Stimulated activated CD4-positive, alpha-beta T cell treated with anti-CD3 and anti-CD28 coated beads, Interleukin-1b, Interleukin-23, amount 100 ng/mL, for 1 hour (primary cell): ENCODE measurements at places on chromosomes 3 and 15.

GRCh38 chr3:129050556-129051295 lies 9.9 kb upstream of the GP9 start:
- no peak for DNase-seq

GRCh38 chr3:102148598-102149337 lies 286.0 kb upstream of the ZPLD1 start:
- DNase-seq: no peak

DNA sequence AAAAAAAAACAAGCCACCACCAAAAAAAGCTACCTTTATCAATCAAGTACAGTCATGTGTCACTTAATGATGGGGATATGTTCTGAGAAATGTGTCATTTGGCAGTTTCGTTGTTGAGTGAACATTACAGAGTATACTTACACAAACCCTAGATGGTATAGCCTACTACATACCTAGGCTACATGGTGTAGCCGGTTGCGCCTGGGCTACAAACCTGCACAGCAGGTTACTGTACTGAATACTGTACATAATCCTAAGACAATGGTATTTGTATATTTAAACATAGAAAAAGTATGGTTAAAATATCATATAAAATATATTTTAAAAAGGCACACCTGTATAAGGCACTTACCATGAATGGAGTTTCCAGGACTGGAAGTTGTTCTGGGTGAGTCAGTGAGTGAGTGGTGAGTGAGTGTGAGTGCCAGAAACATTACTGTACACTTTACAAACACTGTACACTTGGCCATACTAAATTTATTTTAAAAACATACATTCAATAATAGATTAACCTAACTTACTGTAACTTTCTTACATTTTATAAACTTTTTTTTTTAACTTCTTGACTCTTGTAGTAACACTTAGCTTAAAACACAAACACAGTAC lies 25.9 kb upstream of the JMJD7 start:
- DNase-seq: no peak

DNA sequence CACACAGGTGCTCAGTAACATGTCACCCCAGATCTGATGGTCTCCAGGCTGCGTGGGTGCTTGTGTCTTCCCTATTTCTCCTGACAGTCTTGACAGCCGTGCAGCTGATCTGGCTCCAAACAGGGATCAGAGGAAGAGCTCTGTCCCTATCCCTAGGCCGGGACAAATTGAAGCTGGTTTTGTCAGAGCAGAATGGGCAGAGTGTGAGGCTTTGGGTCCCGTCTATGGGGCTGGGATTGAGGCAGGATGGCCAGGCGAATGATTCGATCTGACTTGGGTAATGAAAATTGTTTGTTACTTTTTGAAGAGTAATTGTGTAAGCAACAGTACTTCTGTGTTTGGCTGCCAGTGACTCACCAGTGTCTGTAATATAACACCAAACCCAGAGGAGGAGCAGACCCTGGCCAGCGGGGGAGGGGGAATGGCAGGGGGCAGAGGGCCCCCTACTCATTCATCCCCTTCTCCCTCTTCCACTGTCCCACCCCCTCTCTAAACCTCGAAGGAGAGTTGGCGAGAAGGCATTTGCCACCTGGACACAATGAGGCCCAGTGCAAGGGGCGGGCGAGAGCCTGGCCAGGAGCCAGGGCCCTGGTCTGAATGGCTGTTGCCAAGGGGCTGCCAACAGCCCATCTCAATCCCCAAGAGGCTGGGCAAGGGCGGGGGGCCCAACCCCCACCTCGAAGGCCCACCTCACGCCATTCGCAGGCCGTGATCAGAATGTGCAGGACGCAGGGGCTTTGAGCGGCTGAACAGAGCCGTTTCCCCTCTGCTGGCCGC lies 4.9 kb upstream of the MAGEF1 start:
- DNase-seq: no peak

GRCh38 chr3:196168808-196169391 lies 42.3 kb downstream of the ZDHHC19 start:
- DNase-seq: no peak

DNA sequence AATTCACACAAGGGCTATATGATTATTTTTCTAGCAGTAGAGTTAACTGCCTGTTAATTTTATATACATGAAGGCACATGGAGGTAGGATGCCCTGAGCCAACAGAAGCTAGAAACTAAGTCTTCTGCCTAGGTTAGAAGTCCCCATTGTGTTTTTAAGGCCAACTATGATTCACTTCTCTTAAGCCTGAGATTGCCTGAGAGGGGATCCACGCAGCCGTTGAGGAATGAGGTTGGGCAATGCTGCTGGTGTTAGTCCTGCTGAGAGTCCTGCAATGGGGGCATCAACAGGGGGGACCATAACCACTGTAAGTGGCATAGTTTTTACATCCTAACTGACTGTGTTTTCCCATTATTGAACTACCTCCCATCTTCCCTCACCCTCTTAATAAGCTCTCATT lies 60.1 kb upstream of the PFN2 start:
- no peak for DNase-seq

DNA sequence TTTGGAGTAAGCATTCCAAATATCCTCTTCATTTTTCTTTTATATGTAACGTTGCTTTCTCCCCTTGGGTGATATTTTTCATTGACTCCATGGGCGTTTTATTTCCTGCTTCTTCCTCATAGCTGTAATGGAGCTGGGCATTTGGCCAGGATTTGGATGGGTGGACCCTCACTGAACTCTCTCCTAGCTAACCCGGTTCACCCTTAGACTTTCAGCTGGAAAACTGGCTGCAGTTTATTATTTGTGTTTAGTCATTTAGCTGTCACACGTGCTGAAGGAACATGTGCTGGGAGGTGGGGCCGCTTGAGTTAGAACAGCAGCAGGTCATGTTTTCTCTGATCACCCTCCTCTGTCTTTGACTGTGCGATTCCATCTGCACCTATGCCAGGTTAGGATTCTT lies 407.6 kb downstream of the ZIC1 start:
- DNase-seq: no peak

DNA sequence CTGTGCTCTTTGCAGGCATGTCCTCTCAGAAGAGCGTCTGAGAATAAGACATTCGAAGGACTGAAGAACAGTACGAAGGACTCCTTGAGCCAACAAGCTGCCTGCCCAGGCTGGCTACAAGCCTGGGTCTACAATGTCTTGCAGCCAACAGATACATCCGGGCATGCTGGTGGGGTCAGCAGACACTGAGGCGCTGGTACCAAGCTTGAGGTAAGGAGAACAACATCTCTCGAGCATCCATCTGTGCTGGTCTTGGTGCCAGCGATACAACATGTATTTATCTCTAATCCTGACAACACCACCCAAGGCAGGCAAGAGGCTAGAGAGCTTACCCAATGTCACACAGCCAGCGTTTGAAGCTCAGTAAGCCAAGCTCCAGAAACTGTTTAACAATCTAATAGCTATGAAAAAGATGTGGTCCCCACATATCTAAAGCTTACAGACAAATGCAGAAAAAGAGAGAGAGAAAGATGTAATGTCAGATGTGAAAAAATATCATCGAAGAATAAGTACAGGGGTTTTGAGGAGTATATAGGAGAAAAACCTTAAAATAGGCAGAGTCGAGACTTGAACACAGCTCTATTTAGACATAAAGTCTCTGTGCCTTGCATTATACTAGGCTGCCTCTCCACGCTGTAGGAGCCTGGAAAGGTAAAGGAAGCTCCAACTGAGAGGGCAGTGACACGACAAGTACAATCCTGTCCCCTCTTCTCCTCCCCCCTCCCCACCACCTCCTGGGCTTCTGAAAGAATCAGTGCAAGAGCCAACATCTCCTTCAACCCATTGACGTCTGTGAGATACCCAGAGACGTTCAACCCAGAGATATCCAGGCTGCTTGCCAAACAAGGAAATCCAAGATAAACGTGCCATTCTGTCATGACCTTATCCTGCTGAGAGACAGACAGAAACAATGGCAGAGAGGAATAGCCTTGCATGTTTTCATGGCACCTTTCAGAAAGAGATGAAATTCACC lies 39.4 kb downstream of the WWTR1 start:
- DNase-seq: no peak

- DNase-seq: no peak
These were observed 9.7 kb upstream of the TATDN2 start for GRCh38 chr3:10238345-10239183.

DNA sequence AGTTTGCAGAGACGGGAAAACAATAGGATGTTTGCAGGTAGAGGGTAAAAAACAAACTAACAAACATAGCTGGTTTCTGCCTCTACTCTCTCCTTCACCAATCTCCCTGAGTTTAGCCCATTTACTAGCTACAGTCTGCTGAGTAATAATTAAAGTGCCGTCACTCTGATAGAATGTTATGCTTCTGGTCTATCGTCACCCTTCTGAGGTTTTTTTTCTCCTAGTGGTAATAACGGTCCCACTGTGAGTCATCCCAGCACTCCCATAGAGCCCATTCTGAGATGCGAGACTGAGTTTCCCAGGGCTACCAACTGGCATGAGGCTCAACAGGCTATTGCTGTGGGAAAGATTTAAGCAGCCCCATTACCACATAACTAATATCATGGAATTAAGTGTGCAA lies 56.4 kb downstream of the PLAAT1 start:
- no peak for DNase-seq

GRCh38 chr15:25803036-25803435 lies 60.1 kb downstream of the ATP10A start:
- DNase-seq: no peak

DNA sequence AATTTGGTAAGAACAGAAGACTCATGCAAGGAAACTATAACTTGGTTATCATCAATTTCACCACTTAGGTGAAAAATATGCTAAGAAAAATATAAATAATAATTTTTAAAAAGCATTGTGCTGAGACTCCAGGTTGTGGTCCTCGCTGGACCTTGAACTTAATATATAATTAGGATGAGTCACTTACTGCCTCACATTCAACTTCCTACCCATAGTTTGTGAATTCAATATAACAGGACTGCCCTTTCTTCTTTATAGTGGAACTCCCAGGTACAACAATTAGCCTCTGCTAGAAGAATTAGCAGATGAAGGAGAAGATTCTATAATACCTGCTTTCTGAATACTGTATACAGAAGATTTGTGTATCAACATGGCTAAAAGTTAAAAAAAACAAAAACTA lies 149.1 kb upstream of the SPRED1 start:
- no peak for DNase-seq

GRCh38 chr15:80584561-80584964 lies 110.5 kb upstream of the ABHD17C start:
- DNase-seq: no peak

- no peak for DNase-seq
These were observed 4.6 kb upstream of the LMOD3 start for GRCh38 chr3:69126999-69127398.

DNA sequence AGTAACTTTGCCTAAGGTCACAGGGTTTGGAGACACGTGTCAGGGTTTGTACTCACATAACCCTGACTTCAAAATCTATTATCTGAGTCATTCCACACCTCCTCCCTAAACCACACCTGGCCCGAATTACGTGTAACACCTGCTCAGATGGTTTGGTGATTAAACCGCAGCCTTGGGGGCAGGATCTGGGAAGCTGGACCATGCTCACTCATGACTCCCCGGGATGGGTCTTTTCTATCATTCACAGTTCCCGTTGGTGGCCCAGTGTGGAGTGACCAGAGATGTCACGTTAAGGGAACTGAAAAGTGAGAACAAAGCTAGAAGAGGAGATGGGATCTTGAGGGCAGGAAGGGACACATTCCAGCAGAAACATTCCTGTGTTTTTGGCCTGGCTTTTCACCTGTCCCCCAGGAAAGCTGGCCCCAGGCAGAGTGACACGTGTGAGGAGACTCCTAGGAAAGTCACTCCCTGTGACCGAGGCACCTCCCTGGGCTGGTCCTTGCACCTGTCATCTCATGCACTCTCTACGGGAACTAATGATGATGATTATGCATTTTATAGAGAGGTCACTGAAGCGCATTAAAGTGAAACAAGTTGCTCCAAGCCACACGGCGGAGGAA lies 75.4 kb upstream of the POMGNT2 start:
- no peak for DNase-seq

DNA sequence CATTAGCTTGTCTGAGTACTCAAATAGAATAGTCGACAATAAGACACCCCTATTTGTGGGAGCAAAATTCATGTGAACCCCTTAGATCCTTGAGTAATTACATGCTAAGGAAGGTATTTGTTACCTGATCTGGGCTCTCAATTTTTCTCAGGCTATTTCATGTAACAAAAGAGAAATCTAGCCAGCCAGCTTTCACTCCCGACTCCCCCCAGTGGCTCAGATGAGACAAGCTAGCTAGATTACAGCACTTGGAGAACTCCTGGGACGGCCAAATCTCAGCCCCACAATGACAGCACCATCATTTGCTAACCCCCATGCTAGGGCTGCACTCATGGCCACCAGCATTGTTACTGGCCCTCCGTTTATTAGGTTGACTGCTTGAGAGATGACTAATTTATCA lies 41.3 kb downstream of the GLDN start:
- no peak for DNase-seq

- no peak for DNase-seq
These were observed 114.7 kb downstream of the THRB start for GRCh38 chr3:24379936-24380335.

DNA sequence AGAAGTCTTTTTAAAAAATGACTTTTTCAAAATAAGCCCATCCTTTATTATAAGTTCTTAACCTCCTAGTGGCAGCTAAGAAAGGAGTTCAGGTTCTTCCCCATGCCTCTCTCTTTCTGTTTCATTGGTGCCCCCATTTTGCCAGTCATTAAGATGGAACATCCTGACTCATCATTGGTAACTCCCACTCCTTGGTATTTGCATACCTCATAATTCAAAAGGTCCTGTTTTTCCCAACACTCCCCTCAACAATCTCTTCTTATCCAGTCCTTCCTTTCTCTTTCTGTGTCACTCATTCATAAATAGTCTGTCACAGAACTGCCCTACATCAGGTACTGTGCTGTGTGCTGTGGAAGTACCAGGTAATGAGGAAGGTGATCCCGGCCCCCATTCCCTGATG lies 394.0 kb downstream of the FOXP1 start:
- DNase-seq: no peak

DNA sequence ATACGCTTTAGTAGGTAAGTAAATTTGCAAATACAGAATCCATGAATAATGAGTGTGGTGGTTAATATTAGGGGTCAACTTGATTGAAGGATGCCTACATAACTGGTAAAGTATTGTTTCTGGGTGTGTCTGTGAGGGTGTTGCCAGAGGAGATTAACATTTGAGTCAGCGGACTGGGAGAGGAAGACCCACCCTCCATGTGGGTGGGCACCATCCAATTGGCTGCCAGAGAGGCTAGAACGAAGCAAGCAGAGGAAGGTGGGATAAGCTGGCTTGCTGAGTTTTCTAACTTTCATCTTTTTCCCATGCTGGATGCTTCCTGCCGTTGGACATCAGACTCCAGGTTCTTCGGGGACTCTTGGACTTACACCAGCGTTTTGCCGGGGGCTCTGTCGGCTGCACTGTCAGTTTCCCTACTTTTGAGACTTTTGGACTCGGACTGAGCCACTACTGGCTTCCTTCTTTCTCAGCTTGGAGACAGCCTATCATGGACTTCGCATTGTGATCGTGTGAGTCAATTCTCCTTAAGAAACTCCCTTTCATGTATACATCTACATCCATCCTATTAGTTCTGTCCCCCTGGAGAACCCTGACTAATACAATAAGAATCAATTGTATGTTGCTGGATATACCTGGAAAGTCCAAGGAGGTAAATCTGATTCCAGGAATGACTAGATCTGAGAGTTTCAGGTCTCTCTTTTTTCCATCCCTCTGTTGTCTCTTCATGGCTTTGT lies 25.8 kb upstream of the NEDD4 start:
- DNase-seq: no peak
